CD4-positive, alpha-beta T cell treated with Interleukin-4 for 4 hours (primary cell): ENCODE measurements at places on chromosomes 6 and 20.
A peak's percentile ranks its signal among the peaks of the same experiment; 100 is the strongest.

DNA sequence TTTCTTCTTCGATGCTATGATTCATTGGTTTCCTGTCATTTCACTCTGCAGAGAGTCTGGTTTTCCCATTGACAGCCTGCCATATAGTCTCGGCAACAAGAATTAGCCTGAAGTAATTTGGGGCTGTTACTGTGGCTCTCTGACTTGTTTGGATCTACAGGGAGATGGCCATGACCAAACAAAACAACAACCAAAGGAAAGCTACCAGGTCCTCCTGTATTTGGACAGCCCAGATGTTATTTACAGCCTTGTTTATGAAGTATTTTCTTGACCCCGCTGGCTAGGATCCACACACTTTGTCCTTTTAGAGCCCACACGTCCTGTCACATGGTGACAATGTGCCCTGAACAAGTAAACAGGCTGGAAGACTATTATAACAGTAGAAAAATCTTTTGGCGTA, 111.4 kb upstream of the PREP start:
- DNase-seq, result peak; percentile 3

DNA sequence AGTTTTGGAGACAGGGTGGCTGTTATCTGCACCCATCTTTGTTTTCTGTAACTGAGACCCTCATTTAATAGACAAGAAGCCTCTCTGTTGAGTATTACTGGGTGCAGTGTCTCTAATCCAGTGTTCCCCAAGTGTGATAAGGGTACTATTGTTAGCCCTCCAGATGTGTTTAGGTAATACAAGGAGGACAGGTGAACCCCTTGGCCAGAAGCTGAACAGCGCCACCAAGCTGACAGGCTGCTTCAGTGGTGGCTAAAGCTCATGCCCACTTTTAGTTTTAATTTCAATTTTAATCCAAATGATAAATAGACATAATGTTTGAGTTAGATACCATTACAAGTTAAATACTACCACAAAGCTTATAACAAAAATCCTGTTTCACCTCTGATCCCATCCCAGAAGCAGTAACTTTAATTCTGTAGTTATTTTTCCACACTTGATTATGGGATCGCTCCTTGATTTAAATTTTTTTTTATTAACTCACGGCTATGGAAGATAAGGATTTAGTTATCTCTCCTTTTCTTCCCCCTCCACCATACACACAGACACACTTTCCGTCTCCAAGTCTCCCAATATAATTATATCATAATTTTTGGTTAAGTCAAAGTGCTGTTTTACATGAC, 8.4 kb upstream of the STK35 start:
- DNase-seq, result peak; percentile 23

DNA sequence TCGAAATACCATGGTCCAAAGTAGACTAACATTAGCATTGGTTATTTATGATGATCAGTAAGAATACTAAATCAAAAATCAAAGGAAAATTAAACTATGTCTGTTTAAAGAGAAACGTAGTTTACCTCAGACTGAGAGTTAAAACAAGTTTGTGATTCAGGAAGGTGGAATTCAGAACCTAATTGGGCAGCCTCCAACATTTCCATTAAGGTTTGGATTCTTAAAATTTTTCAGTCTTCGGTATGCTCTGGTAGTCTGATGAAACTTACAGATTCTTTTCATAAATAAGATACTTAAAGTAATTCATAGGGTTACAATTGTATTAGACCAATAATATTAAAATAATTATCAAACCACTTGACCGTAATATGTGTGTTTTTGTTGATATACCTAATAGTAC, 18.6 kb downstream of the HFE start:
- DNase-seq, result no peak

- DNase-seq, result no peak
Observed at GRCh38 chr6:42269974-42270510, 52.4 kb upstream of the MRPS10 start.

DNA sequence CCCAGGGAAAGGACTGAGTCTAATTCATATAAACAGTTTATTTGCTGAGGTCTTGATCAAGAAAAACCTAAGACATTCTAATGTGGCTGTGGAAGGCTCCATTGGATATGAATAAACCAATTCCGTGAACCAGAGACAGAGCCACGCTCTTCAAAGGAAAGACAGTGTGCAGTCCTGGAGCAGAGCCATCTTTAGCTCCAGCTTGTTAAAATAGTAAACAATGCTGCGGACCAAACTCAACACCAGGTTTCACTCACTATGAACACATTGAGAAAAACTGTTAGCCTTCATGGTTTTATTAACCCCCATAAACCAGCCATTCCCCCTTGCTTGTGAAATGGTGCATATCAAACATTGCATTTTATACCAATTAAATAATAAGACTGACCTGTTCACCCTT, 61.9 kb downstream of the COL9A1 start:
- no peak for DNase-seq

- DNase-seq, result no peak
Observed at GRCh38 chr20:19758133-19758500, at the start of gene RIN2. Gene RIN2, plus strand, starts transcription at chr20:19758258. Its CDS starts 131,344 bp downstream, at chr20:19889602.

DNA sequence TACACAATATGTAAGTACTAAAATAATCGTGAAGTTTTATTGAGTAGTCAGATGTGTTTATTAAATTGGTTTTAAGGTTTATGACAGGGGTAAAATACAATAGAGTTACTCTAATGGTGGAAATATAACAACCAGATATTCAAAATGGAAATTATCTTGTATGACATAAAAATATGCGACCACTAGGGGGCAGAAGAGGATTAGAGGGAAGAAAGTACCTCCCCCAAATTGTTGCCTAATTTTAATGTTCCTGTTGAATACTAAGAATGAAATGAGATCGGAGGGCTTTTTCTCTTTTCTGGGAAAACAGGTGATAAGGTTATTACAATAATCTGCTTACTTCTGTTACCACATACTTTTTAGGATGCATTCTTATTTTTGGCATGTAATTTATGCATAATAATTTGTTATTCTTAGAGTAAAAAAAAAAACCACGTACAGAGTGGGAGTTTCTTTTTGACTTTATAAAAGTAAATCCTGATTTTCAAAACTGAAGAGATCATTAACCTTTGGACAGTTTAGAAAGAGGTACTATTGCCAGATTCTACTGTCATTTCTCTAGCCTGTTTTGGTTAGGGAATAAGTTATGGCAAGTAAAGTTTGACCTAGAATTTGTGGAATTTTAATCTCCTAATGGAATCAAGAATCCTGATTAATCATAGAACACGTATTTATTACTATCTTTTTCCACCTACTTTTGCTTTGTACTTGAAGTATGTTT, 159.2 kb downstream of the CD109 start:
- DNase-seq, result peak; percentile 70

DNA sequence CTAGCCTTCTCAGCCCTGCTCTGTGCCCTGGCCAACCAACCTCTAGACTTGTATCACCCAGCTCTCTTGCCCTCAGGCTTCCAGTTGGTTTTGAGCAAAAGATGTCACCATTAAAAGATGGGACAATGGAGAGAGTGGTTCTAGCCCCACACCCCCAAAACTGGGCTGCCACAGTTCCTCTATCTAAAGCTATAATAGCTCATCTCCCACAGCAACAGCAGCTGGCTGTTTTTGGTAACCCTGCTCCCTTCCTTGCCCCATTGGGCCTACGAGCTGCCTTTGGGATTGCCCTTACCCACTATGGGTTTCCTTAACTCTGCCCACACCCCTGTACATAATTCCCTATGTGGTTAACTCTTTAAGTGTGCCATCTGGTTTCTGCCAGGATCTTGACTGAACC, 7.6 kb upstream of the SRSF3 start:
- DNase-seq, result no peak

DNA sequence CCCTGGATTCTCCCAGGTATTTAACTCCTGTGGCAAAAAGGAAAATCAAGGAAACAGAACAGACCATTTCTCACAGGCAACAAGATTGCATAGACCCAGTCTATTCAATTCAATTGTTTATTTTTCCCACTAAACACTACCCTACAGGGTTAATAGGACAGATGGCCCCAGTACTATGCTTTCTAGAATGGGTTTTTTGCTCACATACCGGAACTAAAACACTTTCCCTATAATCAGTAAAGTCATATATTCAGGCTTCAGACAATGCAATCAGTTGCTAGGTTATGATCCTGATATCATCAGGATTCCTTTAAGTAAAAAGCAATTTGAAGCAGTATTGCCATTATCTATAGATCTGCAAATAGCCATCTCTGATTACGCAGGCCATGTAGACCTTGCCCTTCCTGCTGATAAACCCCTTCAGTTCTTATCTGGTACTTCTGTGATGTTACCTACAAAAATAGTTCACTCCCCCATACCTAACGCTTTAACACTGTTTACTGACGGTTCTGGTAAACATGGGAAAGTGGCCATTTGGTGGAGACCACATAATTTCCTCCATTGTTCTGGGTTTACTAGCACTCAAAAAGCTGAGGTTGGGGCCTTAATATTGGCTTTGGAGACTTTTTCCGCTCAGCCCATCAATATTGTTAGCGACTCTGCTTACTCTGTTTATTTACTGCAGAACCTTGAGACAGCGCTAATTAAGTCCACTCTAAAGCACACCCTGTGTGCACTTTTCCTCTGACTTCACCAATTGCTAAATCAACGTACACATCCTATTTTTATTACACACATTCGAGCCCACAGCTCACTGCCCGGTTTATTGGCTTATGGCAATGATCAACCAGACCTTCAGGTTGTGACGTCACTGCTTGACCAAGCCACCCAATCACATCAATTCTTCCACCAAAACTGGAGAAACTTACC, 666.0 kb downstream of the PHF3 start:
- no peak for DNase-seq

DNA sequence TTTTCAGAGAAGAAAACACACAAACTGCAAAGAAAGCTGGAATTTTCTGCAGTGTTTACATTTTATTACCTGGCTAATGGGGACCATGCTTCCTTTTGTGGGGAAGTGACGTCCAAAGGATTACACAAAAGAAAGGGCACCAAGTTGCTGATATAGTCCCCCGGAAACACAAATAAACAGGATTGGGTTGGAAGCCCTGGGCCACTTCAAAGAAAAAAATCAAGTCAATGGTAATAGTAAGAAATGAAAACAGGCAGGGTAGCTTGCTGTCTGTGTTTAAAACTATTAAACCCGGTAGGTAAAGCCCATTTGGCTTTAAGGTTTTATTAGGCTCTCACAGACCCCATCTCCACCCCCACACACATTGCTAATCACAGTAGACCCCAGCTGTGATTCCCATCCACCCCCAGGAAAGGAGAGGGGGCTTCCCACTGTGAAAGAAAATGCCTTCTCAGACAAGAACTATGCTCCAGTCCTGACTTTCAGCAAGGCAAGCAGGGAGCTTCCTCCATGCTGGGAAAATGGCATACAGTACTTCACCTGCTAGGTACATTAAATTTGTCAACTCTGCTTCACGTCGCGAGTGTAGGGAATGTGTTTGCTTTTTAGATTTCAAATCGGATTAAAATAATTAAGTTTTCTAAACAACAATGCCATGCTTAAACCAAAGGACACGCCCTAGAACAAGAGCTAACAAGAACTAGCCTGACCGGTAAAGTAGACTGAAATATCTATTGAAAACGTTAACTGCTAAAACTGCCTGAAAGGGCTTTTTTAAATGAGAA, 1.1 kb downstream of the PERP start:
- no peak for DNase-seq

DNA sequence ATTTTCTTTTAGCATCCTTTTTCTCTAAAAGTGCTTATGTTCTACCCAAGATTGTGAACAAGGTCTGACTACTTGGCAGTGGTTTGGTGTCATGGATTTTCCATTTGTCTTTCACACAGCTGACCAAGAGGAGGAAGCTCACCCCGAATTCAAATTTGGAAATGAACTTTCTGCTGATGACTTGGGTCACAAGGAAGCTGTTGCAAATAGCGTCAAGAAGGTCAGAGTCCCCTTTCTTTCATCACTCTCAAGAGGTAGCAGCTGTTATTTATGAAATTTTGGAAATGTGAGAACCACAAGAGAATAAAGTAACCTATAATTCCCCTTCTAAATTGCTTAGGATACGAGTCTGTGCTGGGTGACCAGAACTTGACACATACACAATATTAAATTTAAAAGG, 113.0 kb upstream of the LAMP5 start:
- DNase-seq, result no peak

- DNase-seq, result no peak
Observed at GRCh38 chr6:152063170-152063921, 255.9 kb downstream of the ESR1 start.

DNA sequence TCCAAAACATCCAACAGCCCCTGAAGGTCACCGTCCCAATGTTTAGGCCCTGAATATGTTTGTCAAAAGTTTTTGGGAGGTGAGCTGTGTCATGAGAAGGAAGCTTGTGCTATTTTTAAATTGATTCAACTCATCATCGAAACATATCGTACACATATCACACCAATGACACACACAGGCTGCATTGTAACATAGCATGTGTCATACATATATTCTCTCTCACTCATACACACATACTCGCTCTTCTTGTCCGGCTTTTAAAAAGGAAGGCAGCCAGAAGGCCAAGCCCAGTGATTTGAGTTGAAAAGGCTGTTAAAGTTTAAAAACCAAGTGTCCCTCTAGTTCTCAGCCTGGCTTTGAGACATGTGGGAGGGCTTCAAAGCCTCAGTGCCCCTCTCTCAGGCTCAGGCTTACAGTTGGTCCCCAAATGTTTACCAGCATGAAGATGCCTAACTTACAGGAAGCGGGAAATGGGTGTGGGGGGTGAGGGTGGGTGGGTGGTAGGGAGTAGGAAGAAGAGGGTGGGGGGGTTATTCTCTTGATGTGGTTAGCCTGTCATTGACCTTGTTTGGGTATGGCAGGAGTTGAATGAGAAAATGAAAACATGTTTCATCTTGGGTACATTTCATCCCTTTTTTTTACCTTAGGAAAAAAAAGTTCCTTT, 3.3 kb upstream of the PRDM1 start:
- no peak for DNase-seq

DNA sequence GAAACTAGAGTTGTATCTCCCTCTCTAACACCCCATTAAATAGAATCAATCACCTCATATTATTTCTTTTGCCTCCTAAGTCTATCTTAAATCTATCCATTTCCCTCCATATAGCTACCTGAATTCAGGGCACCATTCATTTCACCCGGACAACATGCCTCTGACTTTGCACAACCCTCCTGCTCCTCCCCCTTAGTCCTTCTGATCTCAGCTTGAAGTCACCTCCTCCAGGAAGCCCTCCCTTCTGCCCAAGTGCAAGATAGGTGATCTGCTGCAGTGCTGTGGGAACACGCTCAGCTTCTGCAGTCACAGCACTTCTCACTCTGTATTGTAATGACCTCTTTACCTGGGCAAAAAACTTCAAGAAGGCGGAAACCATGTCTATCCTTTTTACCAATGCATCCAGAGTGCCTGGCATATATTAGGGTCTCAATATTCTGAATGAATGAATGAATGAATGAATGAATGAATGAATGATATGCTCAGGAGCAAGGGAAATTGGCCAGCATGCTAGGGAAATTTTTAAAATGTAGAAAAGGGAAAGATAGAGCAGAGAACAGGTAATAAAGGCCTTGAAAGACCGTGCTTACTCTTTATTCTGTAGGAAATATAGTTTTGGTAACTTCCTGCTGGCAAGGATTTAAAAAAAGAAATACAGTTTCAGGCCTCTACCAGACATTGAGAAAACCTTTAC, 41.7 kb downstream of the MBOAT1 start:
- DNase-seq, result no peak

- DNase-seq, result no peak
Observed at GRCh38 chr6:169236988-169237387, 16.7 kb downstream of the THBS2 start.
